ENCODE measurements at places on chromosomes 2 and 18. TPM values are rescaled to one million over a fixed set of nuclear protein-coding genes. Genes with fewer than 3 reads are reported as not detected.

The CABYR gene
- 48.4 TPM for total RNA-seq

The CNOT9 gene
- total RNA-seq: 132 TPM

The ITGB6 gene
- total RNA-seq: not detected

The RND3 gene
- total RNA-seq: 55.3 TPM

The PREB gene
- total RNA-seq: 79.7 TPM

The STEAP3 gene
- 18.2 TPM for total RNA-seq

The ITPRIPL1 gene
- 9.3 TPM for total RNA-seq

The DCDC2C gene
- total RNA-seq: not detected

The IL1A gene
- 0.73 TPM for total RNA-seq

GRCh38 chr2:233100192-233100998 is 40.3 kb downstream of the INPP5D start:
- no peaks in the 10 kb centered on the region for H3K27me3 ChIP-seq
- H3K4me3 ChIP-seq: no peak overlapping the region
- H3K36me3 ChIP-seq: no peaks in the 10 kb centered on the region
- no peaks in the 10 kb centered on the region for H3K4me1 ChIP-seq
- H3K27ac ChIP-seq: no peak overlapping the region

DNA sequence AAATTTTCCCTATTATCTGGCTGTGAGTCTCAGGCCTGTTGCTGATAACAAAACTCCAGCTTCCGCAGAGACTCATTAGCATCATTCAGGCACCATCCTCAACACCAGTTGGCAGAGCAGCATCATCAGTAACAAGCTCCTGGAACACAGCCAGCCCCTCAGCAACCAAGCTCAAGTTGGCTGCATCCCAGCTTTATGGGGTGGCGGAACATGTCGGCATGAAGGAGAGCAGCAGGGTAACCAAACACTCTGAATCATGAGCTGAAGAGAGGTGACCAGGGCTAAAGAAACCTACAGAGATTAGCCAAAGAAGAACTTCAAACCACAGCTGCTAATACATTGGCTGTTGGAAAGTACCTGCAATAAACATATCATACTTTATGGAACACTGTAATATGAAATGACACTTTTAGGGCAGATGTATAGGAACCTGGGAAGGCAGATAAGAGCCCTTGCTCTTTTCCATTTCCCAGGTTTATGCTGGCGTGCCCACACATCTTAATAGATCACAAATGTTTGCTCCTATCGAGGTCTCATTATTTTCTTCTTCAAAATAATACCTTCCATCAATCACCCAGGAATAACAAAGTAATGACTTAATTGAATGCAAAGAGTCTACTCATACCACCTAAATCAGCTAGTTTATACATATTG is 63.8 kb downstream of the PDE11A start:
- peak; percentile 15 for DNase-seq
- no peaks in the 10 kb centered on the region for H3K27me3 ChIP-seq
- H3K4me1 ChIP-seq: 0 out of 2 replicates have a peak, but pooled peaks cover 3% of the 10 kb centered on the region

DNA sequence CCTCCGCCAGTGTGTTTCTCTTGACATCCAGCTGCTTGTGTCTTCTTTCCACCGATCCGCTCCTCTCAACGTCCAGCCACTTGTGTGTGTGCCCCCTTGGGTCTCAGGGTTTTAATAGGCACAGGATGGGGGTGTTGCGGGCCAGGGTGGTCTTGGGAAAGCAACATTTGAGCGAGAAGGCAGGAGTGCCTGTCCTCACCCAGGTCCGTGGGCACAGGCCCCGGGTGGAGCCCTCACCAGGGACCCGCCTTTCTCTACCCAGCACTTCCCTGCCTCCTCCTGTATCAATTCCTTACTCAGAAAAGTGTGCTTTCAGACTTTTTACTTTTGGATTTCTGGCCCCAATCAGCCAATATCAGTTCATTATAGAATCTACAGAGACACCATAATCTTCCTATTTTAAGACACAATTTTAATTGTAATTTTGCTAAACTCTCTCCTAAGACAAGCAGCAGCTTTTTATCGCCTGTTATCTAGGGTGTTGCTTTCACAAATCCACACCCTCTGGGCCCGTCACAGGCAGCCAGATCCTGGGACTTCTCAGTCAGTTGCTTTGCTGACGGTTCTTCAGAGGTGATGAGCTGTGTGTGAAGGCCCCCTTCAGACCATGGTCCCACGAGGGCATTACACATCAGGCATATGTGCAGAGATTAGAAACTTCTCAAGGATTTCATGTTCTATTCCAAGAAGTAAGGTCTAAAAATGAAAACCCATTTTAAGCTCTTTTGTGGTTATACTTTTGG is 96.0 kb upstream of the FHL2 start:
- no peak for DNase-seq
- no peaks in the 10 kb centered on the region for H3K27me3 ChIP-seq
- no peak overlapping the region for H3K4me3 ChIP-seq
- H3K27ac ChIP-seq: no peak overlapping the region
- H3K36me3 ChIP-seq: no peaks in the 10 kb centered on the region
- H3K4me1 ChIP-seq: no peaks in the 10 kb centered on the region

DNA sequence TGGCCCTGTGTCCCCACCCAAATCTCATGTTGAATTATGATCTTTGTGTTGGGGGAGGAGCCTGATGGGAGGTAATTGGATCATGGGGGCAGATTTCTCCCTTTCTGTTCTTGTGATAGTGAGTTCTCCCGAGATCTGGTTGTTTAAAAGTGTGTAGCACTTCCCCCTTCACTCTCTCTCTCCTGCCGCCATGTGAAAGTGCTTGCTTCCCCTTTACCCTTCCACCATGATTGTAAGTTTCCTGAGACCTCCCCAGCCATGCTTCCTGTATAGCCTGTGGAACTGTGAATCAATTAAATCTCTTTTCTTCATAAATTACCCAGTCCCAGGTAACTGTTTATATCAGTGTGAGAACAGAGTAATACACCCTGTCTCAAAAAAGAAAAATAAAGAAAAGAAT is 25.5 kb downstream of the LRRFIP1 start:
- H3K4me3 ChIP-seq: no peak overlapping the region
- H3K36me3 ChIP-seq: 0 out of 2 replicates have a peak, but pooled peaks cover 3% of the 10 kb centered on the region
- DNase-seq: no peak
- no peaks in the 10 kb centered on the region for H3K27me3 ChIP-seq

- no peak overlapping the region for H3K27ac ChIP-seq
- H3K4me1 ChIP-seq: peaks cover 4% of the 10 kb centered on the region
- H3K36me3 ChIP-seq: no peaks in the 10 kb centered on the region
- H3K4me3 ChIP-seq: no peak overlapping the region
- DNase-seq: peak; percentile 52
- H3K27me3 ChIP-seq: no peaks in the 10 kb centered on the region
These were observed 146.5 kb upstream of the ARL4C start for GRCh38 chr2:234643407-234643806.

DNA sequence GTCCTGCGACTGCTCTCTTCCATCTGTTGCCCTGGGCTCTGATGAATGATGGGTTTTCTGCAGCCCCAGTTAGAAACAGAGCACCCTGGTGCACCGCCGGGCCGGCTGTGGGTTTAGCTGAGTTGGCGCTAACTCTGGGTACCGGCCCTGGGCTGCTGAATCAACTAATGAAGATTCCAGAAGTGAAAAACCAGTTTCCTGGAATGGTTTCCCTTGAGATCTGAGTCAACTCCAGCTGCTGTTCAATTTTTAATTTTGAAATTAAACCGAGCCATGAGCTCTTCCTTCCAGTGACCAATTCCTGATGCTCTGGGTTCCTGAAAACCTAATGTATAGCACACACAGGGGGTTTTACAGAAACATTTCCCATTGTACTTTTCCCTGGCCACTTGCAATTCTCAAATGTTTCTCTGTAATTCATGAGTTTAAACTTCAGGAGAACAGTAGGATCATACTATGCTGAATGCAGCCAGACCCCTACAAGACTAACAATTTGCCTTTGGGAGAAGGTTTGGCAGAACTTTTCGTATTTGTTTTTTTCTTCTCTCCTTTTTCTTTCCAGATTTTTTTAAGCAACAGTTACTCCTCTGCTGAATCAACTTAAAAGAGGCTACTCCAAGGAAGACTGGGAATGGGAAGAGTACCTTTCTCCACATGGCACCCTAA is 5.5 kb downstream of the COL6A3 start:
- no peaks in the 10 kb centered on the region for H3K27me3 ChIP-seq
- no peak overlapping the region for H3K4me3 ChIP-seq
- no peaks in the 10 kb centered on the region for H3K36me3 ChIP-seq
- H3K4me1 ChIP-seq: peaks cover 2% of the 10 kb centered on the region
- H3K27ac ChIP-seq: no peak overlapping the region
- no peak for DNase-seq

DNA sequence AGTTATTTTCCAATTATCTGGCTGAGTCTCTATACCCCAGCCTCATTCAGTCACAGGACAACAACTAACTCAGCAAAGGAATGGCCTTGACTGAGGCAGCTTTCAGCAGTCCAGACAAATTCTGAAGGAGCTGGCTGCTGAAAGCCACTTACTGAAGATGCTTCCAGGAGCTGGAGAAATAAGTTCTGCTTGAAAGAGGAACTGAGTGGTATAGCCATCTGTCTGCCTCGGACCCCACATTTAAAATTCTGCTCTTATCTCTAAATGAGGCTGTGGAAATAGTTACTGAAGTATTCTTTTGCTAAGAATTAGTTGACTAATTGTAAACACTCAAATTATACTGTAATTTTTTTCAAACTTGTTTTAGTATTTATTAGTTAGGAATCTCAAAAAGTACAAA is 9.1 kb upstream of the GPD2 start:
- no peak for DNase-seq
- H3K27ac ChIP-seq: no peak overlapping the region
- H3K27me3 ChIP-seq: no peaks in the 10 kb centered on the region
- H3K4me3 ChIP-seq: no peak overlapping the region
- peaks cover 5% of the 10 kb centered on the region for H3K4me1 ChIP-seq
- no peaks in the 10 kb centered on the region for H3K36me3 ChIP-seq

GRCh38 chr2:179604598-179604997 is 256.8 kb downstream of the ZNF385B start:
- H3K4me3 ChIP-seq: no peak overlapping the region
- no peak for DNase-seq
- H3K27me3 ChIP-seq: no peaks in the 10 kb centered on the region
- H3K27ac ChIP-seq: no peak overlapping the region
- peaks cover 12% of the 10 kb centered on the region for H3K4me1 ChIP-seq
- no peaks in the 10 kb centered on the region for H3K36me3 ChIP-seq

GRCh38 chr18:22914633-22915032 is 18.5 kb upstream of the RBBP8 start:
- no peaks in the 10 kb centered on the region for H3K27me3 ChIP-seq
- H3K4me1 ChIP-seq: peaks cover 38% of the 10 kb centered on the region
- DNase-seq: peak; percentile 60
- H3K36me3 ChIP-seq: no peaks in the 10 kb centered on the region
- peak overlapping the region; percentile 1 for H3K27ac ChIP-seq

GRCh38 chr2:236986524-236987330 is 99.0 kb upstream of the COPS8 start:
- H3K4me3 ChIP-seq: no peak overlapping the region
- no peak overlapping the region for H3K27ac ChIP-seq
- no peaks in the 10 kb centered on the region for H3K27me3 ChIP-seq
- no peak for DNase-seq
- H3K36me3 ChIP-seq: no peaks in the 10 kb centered on the region

- H3K36me3 ChIP-seq: no peaks in the 10 kb centered on the region
- H3K4me3 ChIP-seq: no peak overlapping the region
- no peak overlapping the region for H3K27ac ChIP-seq
- H3K4me1 ChIP-seq: no peaks in the 10 kb centered on the region
These were observed 63.4 kb downstream of the NCKAP5 start for GRCh38 chr2:133504566-133505505.

DNA sequence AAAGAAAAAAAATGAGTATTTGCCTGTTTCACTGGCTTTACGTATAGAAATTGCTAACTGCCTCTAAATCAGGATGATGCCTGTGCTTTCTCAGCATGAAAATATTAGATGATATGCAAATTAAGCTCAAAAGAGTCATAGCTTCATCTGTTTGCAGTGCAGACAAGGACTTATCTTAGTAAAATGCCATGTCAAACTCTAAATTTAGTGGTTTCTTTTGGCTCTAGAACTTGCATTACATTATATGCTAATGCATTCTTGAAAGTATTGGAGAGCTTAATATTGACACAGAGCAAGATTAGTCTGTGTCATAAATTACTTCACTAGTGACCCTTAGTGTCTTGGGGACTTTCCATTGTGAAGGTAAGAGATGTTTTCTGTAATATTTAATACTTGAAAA is 1109.1 kb upstream of the NRXN1 start:
- no peak overlapping the region for H3K4me3 ChIP-seq
- H3K4me1 ChIP-seq: no peaks in the 10 kb centered on the region
- no peak for DNase-seq
- no peak overlapping the region for H3K27ac ChIP-seq
- no peaks in the 10 kb centered on the region for H3K27me3 ChIP-seq
- no peaks in the 10 kb centered on the region for H3K36me3 ChIP-seq

- peaks cover 77% of the 10 kb centered on the region for H3K4me1 ChIP-seq
- DNase-seq: no peak
- H3K27ac ChIP-seq: no peak overlapping the region
- no peak overlapping the region for H3K4me3 ChIP-seq
- no peaks in the 10 kb centered on the region for H3K27me3 ChIP-seq
These were observed 12.6 kb downstream of the GLI2 start for GRCh38 chr2:120748310-120748709.

DNA sequence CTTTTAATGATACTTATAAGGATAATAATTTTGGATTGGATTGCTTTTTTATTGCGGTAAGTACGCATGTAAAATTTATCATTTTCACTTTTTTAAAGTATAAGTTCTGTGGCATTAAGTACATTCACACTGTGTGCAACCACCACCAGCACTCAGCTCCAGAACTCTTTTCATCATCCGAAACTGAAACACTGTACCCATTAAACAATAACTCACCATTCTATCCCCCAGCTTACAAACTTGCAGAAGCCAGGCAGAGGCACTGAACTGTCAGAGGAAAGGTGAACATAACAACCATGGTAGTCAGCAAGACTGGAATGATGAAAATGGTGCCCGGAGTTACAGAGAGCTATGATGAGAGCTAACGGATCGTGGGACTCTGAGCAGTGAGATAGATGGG is 465.9 kb downstream of the ADCYAP1 start:
- no peaks in the 10 kb centered on the region for H3K27me3 ChIP-seq
- no peak overlapping the region for H3K4me3 ChIP-seq
- no peaks in the 10 kb centered on the region for H3K36me3 ChIP-seq
- no peak overlapping the region for H3K27ac ChIP-seq

DNA sequence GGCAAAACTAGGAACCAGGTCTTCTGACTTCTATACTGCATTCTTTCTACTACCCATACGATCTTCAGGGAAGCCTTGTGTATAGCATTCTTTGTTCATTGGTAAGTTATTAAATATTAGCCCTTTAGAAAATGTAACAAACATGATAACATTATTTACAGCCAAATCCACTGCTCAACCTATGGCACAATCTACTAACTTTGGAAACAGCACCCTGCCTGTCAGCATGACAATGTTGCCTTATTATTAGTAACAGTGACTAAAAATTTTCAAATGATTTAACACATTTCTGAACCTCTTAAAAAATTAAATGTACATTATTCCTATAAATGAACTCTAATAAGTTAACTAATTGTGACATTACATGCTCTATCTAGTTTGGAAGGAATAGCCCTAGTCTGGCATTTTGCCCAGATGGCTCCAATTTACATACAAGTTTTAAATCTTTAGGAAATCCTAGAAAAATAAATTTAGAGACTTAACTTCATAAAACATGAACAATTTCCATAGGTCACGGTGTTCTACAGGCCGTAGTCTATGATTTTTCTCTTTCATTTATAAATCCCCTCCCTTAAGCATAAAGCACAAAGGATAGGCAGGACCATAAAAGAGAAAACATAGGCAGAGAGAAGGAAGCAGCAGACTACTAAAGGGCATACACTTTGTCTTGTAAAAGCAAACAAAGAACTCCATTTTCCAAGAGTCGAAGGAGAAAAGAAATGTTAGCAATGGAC is 33.7 kb downstream of the YES1 start:
- H3K4me3 ChIP-seq: no peak overlapping the region
- H3K4me1 ChIP-seq: peaks cover 14% of the 10 kb centered on the region
- DNase-seq: no peak

Measured in GM23338 (cell line).